NCI-H524 treated with DMSO at 0.1 percent for 48 hours (cell line): ENCODE measurements at places on chromosomes 16 and 17.

DNA sequence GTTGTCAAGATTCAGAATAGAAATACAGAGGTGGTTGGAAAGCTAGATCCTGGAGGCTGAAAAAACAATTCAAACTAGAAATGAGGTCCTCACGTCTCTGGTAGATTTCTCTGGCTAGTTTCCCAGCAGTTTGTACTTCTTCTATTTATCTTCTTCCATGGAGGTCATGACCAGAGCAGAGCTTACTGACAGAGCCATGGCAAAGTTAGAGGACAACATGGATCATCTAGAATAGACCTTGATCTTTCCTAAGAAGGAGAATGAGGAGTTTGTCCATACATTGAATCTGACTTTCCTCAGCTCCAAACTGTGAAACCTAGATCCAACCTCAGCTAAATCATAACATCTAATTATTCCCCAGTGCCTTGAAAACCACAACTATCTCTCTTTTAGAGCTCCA is 900.8 kb upstream of the GOT2 start:
- DNase-seq, result no peak

DNA sequence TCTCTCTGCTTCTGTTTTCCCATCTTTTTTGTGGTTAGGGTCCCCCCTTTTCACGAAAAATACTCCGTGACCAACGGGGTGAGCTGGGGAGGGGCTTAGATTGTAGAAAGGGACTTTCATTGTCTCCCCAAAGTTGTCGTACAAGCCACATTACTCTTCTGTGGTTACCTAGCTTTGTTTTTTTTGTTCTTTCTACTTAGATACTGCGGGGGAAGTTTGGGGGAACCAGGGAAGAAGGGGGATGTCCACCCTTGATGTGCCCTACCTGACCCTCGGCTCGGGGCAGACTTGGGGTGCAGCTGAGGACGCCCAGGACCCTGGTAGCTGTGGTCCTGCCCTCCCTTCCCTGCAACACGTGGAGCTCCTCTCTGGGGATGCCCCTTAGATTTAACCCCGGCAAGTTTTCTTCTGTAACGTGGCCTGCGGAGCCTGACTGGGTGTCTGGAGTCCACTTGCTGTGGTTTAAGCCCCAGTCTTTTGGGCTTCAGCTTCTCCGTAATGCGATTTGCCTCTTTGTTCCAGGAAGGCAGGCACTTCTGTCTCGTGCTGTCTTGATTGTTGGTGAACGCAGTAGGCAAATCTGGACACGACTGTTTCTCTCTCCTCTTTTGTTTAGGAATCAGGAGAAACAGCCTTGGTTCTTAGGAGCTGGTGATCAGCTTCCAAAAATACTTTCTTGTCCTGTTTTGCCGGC is 892 bp downstream of the ABCC1 start:
- DNase-seq, result peak; percentile 9

DNA sequence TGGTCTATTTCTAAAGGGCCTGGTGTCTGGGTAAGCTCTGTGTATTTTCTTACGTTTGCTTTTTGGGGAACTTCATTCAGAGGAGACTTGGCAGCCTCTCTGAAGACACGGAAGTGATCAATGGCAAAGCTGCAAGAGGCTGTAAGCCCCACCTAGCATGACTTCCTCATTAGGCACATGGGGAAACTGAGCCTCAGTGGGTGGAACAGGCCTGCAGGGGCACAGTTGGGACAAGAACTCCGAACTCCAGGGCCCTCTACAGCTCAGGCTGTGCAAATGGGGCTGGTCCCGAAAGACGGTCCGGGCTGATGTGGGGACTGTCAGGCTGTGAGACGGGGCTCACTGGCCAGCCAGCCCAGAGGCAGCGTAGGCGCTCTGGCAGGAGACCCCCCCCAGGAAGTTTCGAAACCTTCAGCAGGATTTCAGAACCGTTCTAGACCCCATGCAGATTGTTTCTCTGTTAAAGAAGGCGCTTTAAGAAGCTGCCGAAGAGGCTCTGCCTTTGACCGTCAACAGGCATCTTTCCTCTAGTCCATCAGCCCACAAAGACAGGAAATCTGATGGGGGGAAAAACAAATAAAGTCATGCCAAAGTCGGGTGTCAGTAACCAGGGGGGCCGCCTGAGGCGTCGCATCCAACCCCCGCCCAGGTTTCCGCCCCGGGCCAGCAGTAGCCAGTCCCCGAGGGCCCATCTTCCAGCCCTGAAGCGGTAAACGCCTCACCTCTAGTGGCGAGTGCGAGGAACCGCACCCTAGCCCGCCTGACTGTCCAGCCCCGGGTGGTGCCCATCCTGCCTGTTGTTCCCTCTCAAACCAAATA is 79.8 kb upstream of the TBC1D3K start:
- no peak for DNase-seq

GRCh38 chr17:36001862-36002603 is 680 bp upstream of the CCL15 start:
- no peak for DNase-seq

DNA sequence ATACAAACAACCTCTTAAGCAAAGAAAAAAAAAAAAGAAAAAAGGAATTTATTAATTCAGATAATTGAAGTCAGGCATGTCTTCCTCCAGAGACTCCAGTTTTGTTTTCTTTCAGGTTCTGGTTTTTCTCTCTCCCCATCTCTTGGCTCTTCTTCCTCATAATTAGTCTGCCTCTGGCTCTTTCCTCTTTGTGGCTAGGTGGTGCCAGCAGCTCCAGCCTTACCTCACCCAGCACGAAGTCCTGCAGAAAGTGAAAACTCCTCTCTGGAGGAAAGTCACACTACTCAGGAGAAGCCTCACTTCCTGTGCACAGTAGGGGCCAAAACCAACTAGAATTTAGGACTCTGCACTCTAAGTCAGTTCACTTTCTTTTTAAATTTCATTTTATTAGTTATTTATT is 10.3 kb upstream of the NFAT5 start:
- no peak for DNase-seq

DNA sequence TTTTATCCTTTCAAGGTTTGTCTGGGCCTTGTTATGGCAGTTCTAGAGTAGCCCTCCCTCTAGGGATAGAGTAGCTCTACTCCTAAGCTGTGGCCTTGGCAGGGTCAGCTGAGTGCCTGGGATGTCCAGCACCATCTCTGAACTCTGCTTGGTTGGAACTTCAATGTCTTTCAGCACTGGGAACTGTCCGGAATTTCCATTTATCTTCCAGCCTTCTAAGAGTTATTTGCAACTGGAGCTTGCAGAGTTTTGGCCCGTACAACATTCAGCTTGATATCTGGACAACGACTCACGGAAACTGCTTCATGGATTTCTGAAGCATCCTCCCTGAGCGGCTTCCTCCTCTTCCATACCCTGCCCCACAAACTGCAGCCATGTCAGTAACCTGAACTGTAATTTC is 22.9 kb downstream of the MMD start:
- DNase-seq, result no peak

GRCh38 chr16:89385712-89386111 is 104.6 kb downstream of the ANKRD11 start:
- no peak for DNase-seq

GRCh38 chr17:31198026-31198425 is 99.0 kb downstream of the OMG start:
- DNase-seq, result no peak

DNA sequence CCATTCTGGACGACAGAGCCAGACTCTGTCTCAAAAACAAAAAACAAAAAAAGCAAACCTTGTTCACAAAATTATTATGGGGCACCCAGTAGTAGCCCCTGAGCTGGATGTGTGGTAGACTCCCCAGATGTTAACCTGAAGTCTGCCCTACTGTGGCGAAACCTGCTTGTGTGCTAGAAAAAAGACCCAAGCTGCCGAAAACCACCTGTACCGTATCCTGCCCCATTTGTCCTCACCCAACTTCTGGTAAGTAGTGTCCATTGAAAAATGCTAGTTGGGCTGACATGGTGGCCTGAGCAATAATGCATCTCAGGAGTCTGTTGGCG is 9.1 kb downstream of the RMI2 start:
- no peak for DNase-seq

DNA sequence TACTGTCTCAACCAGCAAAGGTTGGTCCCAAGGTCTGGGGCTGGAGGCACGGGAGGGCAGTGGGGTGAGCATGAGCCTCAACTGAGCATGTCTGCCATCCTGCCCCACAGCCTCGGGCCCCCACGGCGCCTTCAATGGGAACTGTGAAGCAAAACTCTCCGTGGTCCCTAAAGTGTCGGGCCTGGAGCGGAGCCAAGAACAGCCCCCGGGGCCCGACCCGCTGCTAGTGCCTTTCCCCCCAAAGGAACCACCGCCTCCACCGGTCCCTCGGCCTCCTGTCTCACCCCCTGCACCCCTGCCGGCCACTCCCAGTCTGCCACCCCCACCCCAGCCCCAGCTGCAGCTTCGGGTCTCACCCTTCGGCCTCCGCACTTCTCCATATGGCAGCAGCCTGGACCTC is 4.2 kb downstream of the FBRS start:
- DNase-seq, result no peak

DNA sequence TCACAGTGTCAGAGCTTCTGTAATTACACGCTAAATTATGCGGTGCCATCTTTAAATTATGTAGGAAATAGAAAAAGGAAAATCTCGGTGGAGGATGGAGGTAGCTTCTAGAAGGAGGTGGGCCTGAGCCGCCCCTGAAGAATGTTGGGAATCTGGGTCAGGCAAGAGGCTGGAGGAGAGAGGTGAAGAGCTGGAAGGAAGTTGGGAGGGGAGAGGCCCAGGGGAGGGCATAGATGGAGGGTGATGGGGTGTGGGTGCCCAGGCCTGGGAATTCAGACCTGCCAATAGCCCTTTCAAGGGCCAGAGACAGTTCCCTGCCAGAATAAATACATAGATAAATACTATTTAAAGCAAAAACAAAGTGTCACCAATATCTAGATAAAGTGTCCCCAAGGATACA is 415.0 kb upstream of the HSBP1 start:
- no peak for DNase-seq

GRCh38 chr17:73334771-73335513 is 23.1 kb upstream of the CDC42EP4 start:
- no peak for DNase-seq

DNA sequence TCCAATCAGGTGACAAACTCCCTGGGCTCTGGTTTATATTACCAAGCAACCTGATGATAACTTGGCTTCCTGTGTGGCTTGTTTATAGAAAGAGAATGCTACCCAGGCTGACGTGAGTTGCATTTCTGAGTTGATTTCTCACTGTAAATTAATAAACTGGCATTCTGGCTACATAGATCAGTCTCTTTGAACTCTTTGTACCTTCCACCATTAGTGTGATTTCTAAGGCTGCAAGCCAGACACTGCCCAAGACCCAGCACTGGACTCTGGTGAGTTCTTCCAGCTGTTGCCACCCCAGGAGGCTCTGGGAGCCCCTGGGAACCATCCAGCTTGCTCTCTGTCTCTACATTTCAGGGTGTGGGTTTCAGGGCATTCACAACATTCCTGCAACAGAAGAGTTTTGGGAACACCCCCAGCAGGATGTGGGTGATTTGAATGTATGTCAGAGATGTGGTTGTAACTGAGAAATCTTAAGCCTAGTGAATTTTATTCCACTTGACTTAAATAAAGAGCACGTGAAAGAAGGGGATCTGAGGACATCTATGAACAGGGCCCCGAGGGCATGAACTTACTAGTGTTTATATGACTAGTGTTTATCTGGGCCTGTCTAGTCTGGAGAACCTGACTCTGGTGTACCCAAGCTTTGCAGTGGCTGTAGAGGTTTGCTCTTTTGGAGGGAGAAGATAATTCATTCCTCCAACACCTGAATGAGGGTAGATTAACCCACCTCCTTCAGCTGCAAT is 30.3 kb upstream of the LRRC37A start:
- no peak for DNase-seq

DNA sequence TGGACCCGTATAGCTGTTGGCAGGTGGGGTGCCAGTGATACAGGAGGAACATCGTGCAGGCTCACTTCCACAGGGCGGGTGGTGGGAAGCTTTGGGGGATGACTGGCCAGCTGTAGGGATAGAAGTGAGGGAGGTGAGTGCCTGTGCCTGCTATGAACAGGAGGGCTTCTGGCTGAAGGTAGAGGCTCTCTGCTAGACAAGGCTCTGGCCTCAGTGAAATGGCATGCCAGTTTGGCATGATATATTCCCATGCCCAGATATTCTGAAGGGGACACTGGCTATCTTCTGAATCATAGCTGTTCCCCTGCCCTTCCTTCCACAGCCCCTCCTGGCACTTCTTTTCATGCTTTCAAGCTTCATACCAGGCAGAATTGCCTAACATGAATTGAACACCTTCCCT is 19.1 kb downstream of the PHAF1 start:
- DNase-seq, result no peak

DNA sequence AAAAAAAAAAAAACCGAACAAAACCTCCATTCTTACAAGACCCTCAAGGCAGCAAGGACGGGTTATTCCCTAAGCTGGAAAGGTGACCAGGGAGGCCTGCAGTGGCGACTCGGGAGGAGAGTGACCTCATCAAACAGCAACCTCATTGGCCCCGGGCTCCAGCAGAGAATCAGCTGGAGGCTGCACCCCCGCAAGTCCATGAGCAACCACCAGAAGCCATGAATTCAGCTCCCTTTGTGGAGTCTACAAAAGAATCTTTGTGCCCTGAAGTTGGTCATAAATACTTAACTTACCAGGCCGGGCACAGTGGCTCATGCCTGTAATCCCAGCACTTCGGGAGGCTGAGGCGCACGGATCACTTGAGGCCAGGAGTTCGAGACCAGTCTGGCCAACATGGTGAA is 80.9 kb upstream of the CREBBP start:
- DNase-seq, result no peak

DNA sequence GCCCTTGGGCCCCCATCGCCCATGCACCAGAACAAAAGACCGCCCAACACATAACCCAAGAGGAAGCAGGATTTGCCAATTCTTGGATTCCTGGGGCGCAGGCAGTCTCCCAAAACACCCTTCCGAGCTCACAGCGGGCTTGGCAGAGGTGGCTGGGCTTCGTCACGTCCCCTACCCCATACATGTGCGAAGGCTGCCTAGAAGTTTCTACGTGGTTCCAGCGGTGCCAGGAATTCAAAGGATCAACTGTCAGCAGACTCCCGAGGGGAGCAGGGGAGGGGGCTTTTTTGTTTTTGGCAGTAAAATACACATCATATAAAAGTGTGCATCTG is 80.8 kb upstream of the PLCG2 start:
- DNase-seq, result no peak

GRCh38 chr17:43018932-43019331 is 3.3 kb downstream of the VAT1 start:
- DNase-seq, result no peak

- no peak for DNase-seq
These were observed 6.0 kb downstream of the PLLP start for GRCh38 chr16:57278494-57278893.

GRCh38 chr17:75637143-75637538 is 3.9 kb downstream of the SMIM5 start:
- DNase-seq, result no peak

GRCh38 chr17:13749166-13749890 is 147.6 kb upstream of the HS3ST3A1 start:
- no peak for DNase-seq

- DNase-seq, result no peak
These were observed 28.6 kb downstream of the COG4 start for GRCh38 chr16:70494777-70495176.

- no peak for DNase-seq
These were observed 1.2 kb downstream of the NEUROD2 start for GRCh38 chr17:39606434-39607056.

- DNase-seq, result no peak
These were observed 20.4 kb downstream of the CA4 start for GRCh38 chr17:60169921-60170817.

- DNase-seq, result no peak
These were observed 874 bp downstream of the CMTM3 start for GRCh38 chr16:66605177-66605978.
